ENCODE measurements at places on chromosomes 5 and 9.

DNA sequence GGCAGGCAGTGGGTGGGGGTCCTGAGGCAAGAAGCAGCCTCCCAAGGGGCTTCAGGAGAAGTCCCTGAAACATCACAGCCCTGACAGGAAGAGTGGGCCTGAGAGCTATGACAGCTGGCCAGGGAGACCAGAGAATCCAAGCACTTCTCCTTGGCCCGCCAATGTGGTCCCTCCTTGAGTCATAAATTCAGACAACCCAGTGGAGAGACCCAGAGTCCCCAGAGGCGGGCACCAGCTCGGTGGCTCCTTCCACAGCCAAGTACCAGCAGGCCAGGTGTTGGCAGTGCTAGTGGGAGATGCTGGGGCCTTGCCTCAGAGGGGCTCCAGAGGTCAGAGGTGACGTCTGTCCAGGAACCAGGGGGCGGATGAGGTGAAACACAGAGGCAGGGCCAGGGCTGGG lies 1.6 kb upstream of the DOK3 start:
- DNase-seq: no peak

GRCh38 chr5:126866851-126867636 lies 90.1 kb downstream of the LMNB1 start:
- DNase-seq: no peak

GRCh38 chr9:107932046-107932445 lies 442.5 kb upstream of the KLF4 start:
- DNase-seq: no peak

- no peak for DNase-seq
Observed at GRCh38 chr5:89303033-89303480, 420.1 kb upstream of the MEF2C start.

GRCh38 chr5:127858116-127858784 lies 155.1 kb downstream of the CCDC192 start:
- no peak for DNase-seq

DNA sequence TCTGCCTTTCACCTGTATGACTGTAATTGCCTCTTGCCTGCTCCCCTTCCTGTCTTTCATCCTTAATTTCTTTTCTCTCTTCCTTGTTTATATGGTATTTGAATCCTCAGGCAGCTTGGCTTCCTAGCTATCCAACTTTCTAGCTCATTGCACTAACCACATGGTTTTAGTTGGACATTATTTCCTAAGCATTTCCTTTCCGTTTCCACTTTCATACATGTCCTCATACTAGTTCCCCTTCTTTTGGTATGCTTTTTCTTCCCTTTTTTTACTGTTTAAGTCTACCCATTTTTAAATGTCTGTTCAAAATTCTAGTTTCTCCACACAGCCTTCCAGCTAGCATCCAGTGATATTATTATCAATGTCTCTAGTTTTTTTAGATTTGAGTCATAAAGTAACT lies 6.6 kb downstream of the CWC27 start:
- no peak for DNase-seq
